Activated CD8-positive, alpha-beta memory T cell treated with anti-CD3 and anti-CD28 coated beads for 24 hours (primary cell): ENCODE measurements at places on chromosomes 13 and 19.

GRCh38 chr13:32748305-32748704, 162.1 kb downstream of the PDS5B start:
- DNase-seq: no peak

DNA sequence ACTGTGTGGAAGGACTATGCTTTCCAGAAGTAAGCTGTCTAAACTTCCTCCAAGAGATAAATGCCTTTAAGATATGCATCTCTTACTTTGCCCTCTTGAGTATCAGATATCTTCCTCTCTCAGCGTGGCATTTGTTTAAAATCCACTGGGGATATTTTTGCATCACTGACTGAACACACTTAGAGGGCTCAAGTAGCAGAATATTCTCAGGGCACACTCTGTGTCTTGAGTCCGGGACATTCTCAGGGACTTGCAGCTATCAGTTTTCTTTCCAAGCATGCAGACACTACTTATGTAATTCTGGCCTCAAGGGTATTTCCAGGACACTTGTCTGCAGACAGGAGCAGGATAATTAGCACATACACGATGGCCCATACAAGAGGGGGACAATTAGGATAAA, 84.7 kb downstream of the ERCC5 start:
- DNase-seq: no peak

DNA sequence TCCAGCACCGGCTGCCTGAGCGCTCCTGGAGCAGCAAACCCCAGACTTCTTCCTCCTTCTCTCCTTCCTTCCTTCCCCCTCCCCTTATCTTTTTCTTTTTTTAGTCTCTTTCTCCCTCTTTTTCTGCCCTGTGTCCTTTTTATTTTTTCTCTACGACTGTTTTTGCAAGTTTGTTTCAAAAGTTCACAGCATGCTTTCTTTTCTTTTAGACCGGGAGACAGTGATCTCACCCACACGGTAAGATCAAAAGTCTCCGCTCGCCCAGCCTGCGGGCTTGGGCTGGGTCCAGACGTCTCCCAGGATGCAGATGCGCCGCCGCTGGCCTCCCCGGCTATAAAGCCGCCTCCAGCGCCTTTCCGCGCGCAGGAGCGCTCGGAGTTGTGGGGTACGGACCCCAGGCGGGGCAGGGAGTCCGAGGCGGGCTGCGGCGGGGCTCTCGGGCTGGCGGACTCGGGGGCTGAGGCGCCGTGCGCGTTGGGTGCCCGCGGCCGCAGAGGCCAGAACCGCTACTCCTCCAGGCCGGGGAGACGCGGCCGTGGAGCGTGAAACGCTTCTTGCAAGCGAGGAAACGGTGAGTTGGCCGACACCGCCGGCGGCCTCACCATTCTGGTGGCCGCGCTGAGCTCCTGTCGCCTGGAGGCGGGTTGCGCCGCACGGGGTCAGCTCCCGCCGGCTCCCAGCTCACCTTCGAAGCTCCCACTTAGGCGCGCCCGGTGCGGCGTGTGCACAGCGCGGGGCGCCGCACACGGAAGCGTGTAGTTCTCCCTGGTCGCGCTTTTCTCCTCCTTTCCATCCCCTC, 2.0 kb upstream of the TSHZ3 start:
- DNase-seq: peak; percentile 64

DNA sequence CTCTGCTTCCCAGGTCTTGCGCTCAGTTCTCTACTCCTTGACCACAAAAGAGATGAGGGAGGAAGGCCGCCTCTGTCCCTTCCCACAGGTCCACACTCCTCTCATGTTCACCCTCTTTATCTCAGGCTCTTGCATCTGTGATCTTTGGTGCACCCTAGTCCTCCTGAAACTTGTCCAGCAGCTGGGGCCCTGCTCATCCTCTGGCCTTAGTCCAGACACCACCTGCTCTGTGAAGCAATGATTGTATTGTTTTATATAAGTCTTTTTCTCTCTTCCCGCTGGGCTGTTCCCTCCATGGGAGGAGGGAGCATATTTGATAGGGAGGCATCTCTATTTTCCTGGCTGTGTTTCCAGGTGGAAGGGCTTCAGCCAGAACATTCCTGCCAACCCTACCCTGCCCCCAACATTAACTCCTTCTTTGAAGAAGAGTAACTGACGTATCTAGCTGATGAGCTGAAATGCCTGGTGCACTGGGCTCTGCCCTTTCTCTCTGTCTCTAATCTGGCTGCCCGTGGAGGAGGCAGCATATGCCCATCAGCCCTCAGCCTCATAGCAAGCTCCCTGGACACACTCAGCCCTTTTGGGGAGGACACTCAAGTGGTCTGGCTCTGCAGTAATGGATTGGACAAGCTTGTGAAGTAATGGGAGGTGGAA, 38.2 kb upstream of the SIAH3 start:
- DNase-seq: no peak

- no peak for DNase-seq
These were observed 14.1 kb downstream of the ZNF444 start for GRCh38 chr19:56155124-56155687.

DNA sequence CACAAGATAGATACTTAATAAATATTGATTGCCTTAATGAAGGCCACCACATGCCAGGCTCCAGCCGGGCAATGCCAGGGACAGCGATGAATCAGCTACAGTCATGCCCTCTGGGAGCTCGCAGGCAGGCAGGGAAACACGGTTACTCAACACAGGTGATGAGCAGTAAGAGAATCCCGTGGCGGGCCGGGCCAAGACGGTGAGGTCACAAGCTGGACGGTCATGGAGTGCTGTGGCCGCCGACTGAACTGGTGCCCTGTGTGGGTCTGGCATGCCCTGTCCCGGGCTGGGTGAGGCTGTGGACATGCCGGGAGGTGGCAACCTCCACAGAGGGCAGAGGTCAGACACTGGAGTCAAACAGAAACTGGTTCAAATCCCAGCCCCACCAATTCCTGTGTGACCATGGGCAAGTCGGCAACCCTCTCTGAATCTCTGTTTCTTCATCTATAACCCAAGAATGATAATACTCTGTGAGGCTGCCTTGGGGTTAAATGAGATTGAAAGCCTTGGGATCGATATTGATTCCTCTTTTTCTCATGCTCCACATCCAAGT, 13.2 kb upstream of the PAK4 start:
- no peak for DNase-seq

DNA sequence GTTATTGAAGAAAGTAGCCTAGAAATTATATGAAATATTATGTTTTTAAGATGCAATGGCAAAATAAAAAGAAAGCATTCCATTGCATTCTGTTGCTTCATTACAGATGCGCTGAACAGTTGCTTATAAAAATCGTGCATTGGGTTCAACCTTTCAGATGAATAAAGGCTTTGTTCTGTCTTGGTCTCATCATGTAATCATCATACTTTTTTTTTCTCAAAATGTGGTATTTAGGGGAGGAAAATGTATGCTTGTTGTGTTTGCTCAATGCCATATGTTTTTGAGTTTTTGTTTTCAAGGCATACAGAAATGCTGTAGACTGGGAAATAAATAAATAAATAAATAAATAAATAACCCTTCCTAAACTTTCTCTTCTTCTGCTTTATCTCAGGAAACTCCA, 1.1 kb upstream of the MBNL2 start:
- DNase-seq: no peak

DNA sequence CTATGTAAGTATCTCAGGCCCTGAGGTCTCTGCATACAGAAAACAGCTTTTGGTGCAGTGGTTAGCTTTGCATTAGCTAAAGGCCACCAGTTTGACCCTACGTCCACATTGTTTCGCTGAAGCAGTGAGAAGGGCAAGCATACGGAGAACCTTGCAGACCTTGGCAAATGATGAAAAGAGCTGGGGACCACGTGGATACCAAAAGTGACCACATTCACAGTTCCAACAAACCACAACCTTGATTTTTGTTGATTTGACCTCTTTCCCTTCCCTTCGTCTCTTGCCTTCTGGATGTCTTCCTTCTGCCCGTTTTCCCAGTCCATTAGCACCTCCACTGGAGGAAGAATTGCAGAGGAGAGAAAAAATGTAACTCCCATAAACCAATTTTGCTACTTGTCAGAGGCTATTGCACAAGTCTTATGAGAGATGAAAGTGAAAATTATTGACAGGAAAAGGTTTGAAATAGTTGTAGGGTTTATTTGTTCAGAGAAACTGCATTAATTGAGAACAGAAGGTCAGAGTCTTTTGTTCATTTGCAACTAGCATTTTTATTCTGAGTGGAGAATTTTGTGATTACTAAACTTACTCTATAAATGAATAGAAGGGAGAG, 293.9 kb upstream of the HTR2A start:
- DNase-seq: no peak

DNA sequence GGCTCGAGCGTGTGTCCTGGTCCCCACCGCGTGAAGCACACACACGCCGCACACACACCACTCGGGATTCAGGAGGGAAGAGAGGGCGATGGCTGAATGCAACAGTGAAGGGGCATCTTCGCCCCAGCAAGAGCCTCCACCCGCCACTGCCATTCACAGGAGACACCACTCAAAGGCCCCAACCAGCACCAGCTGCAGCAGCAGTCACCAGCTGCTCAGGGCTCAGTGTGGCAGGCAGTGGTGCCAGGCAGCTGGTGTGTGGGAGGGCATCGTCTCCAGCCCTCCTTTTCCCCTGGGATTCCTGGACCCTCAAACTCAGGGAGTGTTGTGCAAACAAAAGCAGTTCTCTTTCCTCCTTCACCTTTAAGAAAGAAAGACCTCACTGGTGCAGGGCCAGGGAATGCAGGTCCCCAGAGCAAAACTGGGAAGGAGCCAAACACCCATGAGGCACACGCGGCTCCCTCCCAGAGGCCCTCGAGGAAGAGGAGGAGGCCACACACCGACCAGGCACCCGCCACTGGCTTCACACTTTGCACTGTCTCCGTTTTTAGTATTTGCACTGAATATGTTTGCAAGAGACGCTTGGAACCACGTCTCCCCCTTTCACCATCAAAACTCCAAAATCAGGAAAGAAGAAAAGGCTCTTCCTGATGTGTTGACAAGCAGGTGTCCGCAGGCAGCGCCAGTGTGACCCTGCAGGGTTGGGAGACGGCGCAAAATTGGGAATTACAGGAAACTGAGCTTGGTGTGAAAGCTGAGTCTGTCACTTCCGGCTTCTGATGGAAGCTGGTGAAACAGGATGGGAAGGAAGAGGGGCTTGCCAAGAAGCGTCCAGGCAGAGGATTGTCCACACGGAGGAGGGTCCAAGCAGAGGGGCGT, 26.4 kb upstream of the F7 start:
- DNase-seq: no peak
